ENCODE measurements at places on chromosomes 7 and 10. TPM values are rescaled to one million over a fixed set of nuclear protein-coding genes. Genes with fewer than 3 reads are reported as not detected.

DNA sequence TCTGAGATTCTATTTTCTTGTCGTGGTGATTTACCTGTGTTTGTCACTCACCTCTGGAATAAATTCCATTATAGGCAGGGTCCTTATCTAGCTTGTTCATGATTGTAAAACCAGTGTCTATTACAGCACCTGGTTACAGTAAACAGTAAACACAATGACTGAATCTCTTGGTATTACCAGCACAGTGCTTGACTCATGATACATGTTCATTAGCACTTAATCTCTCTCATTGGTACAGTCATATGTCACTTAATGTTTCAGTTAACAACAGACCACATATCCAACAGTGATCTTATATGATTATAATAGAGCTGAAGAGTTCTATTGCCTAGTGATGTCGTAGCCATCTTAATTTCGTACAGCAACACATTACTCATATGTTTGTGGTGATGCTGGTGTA is 1.6 kb upstream of the TASOR2 start:
- no peak for DNase-seq

DNA sequence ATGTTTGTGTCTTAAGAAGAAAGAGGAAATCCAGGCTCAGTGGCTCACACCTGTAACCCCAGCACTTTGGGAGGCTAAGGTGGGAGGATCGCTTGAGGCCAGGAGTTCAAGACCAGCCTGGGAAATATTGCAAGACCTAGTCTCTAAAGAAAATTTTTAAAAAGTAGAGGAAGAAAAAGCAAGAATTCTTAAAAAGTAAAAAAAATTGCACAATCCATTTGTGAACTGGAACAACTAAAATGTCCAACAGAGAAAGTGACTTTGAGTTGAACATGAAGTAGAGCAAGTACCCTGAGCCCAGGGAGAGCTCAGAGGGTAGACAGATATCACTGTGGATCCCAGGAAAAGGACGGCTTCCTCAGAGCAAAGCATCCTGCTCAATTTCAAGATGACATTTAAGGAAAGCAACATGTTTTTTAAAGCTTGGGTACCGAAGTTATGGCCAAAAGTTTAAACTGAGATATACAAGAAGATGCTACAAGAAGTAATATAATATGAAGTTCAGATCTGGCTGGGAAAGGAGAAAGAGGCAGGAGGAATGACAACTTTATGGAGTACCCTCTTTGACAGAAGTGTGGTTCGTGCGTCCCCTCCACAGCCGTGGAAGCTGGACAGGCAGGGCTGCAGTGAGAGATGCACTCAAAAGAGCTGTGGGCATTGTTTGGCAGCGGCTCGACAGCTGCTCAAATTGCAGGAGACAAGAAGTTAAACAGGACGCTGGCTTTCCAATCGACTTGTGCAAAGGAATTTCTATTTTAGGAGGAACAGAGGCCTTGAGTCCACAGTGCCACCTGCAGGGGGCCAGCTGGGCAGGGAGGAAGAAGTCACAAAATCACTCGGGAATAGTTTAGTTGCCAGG is 201.3 kb downstream of the JCAD start:
- peak; percentile 33 for DNase-seq

GRCh38 chr10:104254493-104255310 is at the start of gene GSTO1:
Gene GSTO1, plus strand, starts transcription at chr10:104254892. Its CDS starts 37 bp downstream, at chr10:104254929.
- DNase-seq, result peak; percentile 39

GRCh38 chr10:21078410-21079329 is 181.6 kb upstream of the NEBL start:
- peak; percentile 77 for DNase-seq

DNA sequence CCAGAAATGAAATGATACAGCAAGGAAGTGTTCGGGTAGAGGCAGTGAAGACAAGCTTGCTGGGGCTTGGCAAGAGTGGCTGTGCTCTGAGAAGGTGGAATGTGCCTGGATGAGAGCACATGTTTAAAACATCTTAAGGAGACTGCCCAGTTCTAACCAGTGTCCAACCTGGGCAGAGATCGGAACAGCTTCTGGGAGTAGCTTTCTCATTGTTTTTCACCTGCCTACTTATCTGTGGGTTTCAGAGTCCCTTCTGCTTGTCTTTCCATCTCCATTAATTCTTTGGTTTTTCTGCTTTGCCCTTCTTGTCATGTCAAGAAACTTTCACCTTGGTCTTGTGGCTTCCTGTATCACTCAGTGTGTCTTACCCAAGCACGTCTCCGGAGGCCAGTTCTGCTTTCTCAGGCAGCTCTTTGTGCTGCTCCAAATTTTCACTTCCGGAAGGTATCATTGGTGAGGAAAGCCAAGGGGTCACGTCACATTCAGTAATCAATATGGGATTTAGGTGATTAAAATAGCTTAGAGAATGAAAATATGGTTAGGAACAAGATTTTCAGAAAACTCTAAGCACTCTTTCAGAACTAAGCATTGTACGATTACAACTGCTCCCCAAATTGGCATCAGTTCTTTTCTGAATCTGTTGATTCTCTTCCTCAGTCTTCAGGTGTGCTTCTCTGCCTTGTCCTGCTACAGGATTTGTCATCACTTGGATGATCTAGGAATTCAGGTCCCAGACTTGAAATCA is 5.5 kb upstream of the LAMB4 start:
- DNase-seq, result no peak

GRCh38 chr10:60312818-60313588 is 76.7 kb downstream of the ANK3 start:
- DNase-seq, result no peak

DNA sequence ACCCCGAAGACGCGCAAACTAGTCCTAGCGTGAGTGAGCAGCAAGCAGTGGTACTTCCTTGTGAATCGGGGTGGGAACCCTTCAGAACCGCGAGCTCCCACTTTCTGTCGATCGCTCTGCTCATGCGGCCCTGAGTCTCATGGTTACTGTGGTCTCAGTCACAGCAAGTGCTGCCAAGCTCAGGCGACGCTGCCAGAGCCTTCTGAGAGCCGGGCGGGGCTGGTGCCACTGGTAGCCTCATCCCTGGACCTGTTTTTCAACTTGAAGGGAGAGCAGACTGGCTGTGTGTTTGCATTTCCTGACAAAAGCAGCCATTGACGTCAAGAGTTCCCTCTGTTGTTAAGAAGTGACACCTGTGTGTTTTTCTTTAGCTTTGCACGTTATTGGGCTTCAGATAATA is 32.9 kb upstream of the BHLHA15 start:
- no peak for DNase-seq

- peak; percentile 24 for DNase-seq
These were observed 37.4 kb upstream of the EEPD1 start for GRCh38 chr7:36115448-36116321.

DNA sequence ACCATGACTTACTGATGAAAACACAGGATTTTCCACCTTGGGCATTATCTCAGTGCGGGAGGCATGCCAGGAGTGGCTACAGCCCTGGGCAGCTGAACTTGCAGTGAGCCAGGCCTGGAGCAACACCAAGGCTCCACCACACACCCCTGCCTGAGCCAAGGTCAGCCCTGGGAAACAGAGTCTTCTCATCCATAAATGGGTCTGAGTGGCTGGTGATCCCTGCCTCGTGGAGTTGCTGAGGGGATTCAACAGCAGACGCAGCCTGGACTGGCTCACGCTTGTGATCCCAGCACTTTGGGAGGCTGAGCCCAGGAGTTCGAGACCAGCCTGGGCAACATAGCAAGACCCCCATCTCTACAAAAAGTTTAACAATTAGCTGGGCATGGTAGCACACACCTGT is 32.2 kb downstream of the SPOCK2 start:
- no peak for DNase-seq

- no peak for DNase-seq
These were observed 643 bp downstream of the SMO start for GRCh38 chr7:129188892-129189660.

DNA sequence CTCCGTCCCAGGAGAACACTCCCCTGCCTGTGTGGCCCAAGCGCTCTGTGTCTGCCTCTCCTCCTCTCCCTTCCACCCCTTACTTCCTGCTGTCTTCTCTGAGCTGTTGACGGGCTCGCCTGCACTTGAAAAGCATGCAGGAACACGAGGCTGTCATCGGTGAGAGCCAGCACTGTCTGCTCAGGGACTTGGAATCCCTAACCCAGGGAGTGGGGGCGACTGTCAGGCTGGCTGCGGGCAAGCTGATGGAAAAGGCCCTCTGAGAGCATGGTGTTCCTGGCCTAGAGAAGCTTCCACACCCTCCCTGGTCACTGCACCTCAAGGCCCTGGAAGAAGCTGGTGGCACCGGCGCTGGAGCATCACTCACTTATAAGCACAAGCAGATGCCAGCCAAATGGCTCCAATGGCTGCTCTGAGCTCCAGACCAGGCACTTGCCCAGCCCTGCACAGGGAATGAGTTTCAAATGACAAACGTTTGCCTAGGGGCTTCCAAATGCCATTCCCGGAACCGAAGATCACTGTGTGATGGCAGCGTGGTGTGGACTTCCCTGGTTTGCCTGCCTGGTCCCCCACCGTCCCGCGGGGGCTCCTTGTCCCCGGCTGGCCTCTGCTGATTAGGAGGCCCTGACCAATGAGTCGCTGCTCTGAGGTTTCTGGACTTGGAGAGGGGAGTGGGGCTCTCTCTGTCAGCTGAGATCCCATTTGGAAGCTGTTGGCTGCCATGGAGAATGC is 56.7 kb upstream of the EBF3 start:
- peak; percentile 81 for DNase-seq

GRCh38 chr7:25845464-25845863 is 306.5 kb upstream of the NFE2L3 start:
- no peak for DNase-seq

GRCh38 chr7:156017431-156017830 is 205.2 kb upstream of the SHH start:
- no peak for DNase-seq

DNA sequence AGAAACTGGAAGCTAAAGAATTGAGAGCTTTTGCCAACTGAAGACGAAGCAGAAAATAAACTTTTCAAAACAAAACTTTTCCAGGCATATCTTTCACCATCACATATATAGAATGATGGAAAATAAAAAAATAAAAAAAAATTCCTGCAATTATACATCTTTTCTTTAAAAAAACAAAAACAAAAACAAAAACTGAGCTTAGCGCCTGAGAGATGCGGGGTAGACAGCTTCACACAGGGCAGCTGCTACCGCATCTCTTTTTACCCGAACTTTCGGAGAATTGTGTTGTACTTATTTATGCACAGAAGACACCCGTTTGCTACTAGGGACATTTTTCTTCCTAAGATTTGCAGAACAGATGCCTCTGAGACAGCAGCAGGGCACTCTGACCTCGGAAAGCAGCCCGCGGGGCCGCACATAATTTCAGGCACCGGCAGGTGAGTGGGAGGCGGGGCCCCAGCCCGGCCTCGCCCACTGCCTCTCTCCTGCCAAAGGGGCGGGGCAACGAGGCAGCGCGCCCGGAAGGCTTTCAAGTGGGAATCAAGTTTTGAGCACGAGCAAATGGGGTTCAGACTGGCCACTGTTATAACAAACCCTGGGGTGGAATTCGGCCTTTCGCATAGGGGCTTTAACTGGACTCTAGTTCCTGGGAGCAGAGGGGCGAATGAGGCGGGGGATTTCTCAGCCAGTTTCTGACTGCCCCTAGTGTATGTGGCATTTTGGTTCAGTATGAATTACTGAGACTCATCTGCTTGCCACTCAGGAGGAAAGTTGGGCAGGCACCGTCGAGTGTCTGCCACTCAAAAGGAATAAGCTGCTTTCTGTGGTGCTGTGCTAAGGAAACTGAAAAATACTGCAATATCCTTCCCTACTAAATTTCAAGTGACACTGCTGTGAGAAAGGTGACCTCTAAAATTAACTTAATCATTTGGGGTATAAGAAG is 18.5 kb upstream of the FAM133B start:
- DNase-seq, result peak; percentile 27

GRCh38 chr7:98913612-98914011 is 35.3 kb downstream of the TRRAP start:
- DNase-seq, result peak; percentile 5

- DNase-seq, result no peak
These were observed 925.1 kb upstream of the CELF2 start for GRCh38 chr10:10092581-10092980.

DNA sequence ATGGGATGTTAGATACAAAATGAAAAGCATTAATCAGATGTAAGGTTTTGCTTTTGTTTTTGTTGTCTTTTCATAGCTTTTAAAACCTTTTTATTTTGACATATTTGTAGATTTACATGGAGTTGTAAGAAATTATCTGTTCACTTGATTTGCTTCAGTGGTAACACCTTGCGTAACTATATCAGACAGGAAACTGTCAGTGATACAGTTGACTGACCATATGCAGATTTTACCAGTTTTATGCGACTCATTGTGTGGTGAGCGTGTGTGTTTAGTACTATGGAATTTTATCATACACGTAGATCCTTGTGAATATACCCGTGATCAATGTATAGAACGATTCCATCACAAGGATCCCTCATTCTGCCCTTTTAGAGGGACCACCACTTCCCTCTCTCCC is 701.4 kb downstream of the SUGCT start:
- no peak for DNase-seq

DNA sequence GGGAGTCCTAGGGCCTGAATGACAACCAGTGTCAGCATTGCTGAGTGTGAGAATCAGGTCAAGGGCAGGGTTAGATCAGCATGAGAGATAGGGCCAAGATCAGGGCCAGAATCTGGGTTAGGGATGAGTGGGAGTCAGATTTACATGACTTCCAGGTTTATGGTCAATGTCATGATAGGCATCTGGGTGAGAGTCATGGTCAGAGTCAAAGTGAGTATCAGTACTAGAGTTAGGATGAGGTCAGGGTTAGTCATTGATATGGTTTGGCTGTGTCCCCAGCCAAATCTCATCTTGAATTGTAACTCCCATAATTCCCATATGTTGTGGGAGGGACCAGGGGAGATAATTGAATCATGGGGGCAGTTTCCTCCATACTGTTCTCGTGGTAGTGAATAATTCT is 12.3 kb downstream of the MRPS24 start:
- no peak for DNase-seq

DNA sequence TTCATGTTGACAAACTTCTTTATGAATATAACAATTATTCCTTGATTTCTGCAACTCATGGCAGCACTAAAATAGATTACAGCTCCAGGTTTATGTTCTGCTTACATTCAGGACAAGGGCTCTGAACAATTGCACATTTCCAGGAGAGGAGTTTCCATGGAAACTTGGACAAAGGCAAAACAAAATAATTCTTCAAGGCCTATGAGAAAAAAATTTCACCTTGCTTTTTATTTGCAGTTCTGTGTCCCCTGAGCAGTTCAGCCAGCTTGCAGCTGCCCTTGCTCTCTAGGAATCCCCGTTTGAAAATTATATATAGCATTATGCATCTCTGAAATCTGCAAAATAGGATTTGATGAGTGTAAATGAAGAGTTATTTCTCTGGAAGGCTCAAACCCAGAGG is 71.7 kb downstream of the ARL4A start:
- peak; percentile 76 for DNase-seq

Gene ZNF735
- polyA plus RNA-seq, result not detected

Gene AZGP1
- 21.4 TPM for polyA plus RNA-seq
